ENCODE measurements at places on chromosomes 11 and 22.

- no peak for DNase-seq
Observed at GRCh38 chr22:20581503-20582170, 74.2 kb downstream of the MED15 start.

GRCh38 chr22:35452351-35452781 lies 52.4 kb downstream of the MCM5 start:
- no peak for DNase-seq

- no peak for DNase-seq
Observed at GRCh38 chr11:70080763-70081162, 2.6 kb downstream of the ANO1 start.

DNA sequence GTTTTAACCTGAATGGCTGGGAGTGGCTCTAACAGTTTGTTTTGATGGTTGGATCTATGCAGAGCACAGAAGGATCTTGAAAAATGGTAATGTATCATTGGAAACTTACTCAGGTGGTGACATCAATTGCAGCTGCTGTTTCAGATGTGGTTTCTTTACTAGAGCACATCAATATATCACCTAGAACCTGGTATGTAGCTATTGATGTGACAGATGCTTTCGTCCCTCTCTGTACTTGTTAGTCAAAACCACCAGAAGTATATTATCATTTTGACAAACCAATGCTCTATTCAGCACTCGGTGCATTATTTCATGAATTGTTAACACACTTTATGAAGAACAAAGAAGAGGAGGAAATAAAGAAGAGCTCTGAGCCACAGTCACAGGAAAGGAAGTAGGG lies 26.6 kb upstream of the SCN3B start:
- no peak for DNase-seq

GRCh38 chr11:9625162-9625561 lies 38.7 kb upstream of the SWAP70 start:
- no peak for DNase-seq

- no peak for DNase-seq
Observed at GRCh38 chr11:50275133-50275532, 242.5 kb downstream of the OR4C45 start.

- no peak for DNase-seq
Observed at GRCh38 chr11:110526323-110526722, 96.6 kb downstream of the FDX1 start.

GRCh38 chr11:64885367-64886286 lies 7.2 kb upstream of the EHD1 start:
- peak; percentile 46 for DNase-seq

GRCh38 chr22:45064313-45065278 lies 54.8 kb upstream of the PHF21B start:
- peak; percentile 64 for DNase-seq

DNA sequence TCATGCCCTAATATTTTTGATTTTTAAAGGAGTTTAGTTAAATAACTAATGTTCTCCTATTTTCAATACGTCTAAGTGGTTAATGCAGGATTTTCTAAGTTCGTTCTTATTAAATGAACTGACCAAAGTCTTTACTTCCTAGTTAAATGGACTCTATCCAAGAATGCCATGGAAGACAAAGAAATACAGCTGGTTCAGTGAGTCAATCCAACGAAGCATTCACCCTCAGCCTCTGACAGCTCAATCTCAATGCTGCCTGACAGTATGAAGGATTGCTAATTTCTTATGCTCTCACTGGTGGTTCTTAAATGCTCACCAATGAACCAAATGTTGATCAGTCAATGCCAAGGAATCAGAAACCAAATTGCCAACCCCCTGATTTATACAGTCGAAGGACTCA lies 219.4 kb downstream of the CADM1 start:
- DNase-seq: no peak

GRCh38 chr11:111792955-111793500 lies 26.8 kb upstream of the PPP2R1B start:
- no peak for DNase-seq

- DNase-seq: no peak
Observed at GRCh38 chr22:47563406-47564157, 801.1 kb downstream of the TBC1D22A start.

GRCh38 chr11:111530091-111530490 lies 10.4 kb upstream of the LAYN start:
- no peak for DNase-seq

DNA sequence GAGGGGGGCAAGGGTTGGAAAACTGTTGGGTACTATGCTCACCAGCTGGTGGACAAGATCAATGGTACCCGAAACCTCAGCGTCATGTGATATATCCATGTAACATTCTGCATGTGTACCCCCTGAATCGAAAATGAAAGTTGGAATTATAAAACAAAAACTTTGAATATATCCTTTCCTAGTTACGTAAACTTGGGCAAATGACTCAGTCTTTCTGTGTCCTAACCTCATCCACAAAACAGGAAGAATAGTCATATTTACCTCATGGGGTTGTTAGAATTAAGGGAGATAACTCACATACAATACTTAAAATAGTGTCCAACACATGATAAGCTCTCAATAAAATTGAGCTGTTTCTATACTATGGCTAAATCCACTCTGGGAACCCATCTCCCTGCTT lies 620.1 kb upstream of the KIRREL3 start:
- DNase-seq: no peak

DNA sequence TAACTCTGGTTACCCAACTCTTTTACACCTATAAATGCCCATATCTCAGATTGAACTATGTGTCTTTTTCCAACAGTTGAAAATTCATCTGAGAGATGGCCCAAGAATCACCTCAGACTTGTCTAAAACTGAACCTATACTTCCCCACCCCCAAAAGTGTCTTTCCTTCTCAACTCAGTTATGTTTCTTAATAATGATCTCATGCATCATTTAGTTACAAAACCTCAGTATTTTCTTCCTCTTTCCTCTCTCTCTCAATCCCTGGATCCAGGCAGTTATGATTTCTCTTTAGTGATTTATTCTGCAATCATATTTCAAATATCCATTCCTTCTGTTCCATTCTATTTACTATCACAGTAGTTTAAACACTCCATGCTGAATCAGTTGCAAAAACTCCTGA lies 32.3 kb upstream of the ADSL start:
- DNase-seq: no peak

DNA sequence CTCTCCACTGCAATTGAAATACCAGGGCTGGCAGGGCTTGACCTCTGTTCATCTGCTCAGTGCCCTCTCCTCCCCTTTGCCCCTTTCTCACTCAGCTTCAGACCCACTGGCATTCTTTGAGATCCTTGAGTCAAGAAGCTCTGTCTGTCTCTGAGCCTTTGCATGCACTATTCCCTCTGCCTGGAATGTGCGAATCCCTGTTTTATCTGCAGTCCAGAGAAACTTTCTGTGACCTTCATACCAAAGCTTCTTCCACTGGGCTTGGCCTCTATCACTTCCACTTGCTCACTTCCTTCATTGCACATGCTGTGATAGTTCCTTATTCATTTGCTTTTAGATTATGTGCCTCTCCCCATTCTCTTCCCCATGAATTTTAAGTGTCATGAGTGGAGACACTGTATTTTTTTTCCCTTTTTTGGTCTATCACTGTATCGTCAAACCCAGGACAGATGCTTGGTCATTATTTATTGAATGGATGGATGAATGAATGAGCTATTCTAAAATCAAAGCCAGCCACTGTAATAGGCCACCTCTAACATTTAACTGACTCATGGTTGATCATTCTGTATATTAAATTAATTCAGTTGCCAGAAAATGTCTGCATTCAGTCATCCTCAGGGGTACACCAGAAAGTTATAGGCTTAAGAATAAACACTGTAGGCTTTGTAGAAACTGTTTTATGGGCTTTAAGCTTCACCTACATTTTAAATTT lies 88.7 kb upstream of the TIMP3 start:
- no peak for DNase-seq

GRCh38 chr11:118789501-118790356 lies 1.2 kb downstream of the DDX6 start:
- DNase-seq: peak; percentile 45

- no peak for DNase-seq
Observed at GRCh38 chr11:58498464-58498863, 9.4 kb downstream of the OR5B21 start.

DNA sequence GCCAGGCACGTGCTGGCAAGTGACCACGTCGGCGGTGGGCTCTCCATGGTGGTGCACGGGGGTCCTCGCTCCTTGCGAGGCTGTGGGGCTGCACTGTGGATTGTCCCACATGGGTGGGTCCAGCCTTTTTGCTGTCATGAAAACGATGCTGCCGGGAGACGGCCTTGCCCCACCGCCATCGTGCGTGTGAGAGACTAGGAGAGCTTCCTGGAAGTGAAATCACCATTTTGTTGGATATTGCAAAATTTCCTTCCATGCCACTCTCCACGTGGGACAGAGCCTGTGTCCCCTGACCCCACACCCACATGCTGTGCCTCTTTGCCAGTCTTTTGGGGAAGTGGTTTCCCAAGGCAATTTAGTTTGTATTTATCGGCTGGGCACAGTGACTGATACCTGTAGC lies 18.2 kb upstream of the GRAMD4 start:
- no peak for DNase-seq

DNA sequence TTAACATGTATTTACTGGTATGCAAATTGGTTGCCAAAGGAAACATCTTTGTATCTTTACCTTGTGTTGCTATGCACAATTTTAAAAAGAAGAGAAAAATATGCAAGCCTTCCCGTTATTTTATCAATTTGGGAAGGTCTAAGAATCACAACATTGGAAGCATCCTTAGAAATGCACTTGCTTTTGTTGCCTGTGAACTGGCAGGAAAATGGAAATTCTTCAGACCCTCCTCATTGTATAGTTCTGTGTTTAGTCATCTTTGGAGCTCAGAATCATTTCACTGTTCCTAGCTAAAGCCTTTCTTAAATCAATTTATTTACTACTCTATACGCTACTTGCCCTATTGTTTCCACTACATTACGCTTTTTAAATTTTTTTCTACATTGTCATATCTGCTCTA lies 574.5 kb downstream of the DLG2 start:
- DNase-seq: no peak

DNA sequence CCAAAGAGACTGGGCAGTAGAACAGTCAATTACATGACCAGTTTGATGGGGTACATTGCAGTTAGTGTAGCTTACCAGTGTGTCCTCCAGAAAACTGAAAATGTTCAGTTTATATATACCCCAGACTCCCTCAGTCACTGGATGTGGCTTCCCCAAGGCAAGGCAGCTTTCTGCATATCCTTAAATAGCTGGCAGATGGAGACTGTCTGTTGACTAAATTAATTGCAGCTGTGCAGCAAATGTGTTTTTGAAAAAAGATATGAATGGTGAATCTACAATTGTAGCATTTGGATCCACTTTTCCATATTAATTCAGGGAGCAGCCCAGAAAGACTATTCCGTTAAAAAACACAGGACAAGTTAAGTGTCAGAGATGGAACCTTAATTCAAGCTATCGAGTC lies 565.1 kb upstream of the CCDC179 start:
- DNase-seq: no peak
